Adipocyte (in vitro differentiated cells): ENCODE measurements at places on chromosomes 7 and 10.

- DNase-seq: no peak
Observed at GRCh38 chr7:36910859-36911258, 186.6 kb upstream of the AOAH start.

- no peak for DNase-seq
Observed at GRCh38 chr7:117247809-117248208, 75.0 kb downstream of the WNT2 start.

DNA sequence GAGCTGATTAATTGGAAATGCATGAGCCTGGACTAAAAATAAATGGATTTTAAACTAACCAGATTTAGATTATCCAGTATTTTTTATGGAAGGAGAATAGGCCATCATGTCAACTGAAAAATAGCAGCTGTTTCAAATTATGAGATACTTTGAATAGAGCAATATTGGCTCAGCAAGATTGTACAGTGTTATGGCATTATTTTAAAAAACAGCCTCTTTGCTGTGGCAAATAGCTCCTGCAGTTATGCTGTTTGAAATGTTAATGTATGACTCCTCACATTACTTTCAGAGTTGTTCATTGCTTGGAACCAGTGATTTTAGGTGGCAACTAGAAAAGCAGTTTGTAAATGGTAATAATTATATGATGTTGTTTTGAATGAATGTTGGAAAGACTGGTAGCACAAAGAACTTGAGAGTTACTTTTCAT, 244.5 kb downstream of the KIAA1217 start:
- peak; percentile 78 for DNase-seq

DNA sequence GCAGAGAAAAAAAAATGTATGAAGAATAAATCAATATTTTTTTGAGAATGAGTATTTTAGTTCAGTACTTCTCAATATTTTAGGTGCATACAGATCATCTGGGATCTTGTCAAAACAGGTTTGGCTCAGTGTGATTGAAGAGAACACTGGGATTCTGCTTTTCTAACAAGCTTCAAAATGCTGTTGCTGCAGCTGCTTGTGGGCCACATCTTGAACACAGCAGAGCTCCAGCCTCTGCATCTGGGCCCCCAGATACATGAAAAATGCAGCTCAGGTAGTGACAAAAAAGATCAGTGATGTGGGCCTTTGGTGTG, 1177.1 kb upstream of the C7orf33 start:
- no peak for DNase-seq

- peak; percentile 24 for DNase-seq
Observed at GRCh38 chr7:69903410-69903809, 305.1 kb downstream of the AUTS2 start.

- DNase-seq: peak; percentile 67
Observed at GRCh38 chr7:131443496-131443895, 112.9 kb downstream of the PODXL start.

DNA sequence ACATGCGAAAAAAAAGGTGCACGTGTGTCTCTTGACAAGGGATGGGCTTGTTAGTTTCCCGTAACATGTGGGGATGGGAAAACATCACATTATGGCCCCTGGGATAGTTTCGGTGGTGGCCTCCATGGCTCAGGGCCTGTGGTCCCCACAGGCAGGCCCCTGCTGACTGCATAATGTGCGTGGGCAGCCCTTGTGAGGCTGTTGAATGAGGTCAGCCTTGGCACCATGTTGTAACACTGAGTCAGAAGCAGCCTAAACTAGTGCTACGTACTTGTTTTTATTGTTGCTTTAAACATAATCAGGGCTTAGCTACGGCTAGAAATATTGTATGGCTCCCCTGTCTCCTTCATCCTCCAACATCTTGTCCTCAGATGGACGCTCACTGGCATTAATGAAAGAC, 80.6 kb downstream of the BEND7 start:
- peak; percentile 35 for DNase-seq

GRCh38 chr10:16848562-16849154, 31.4 kb upstream of the RSU1 start:
- DNase-seq: no peak

DNA sequence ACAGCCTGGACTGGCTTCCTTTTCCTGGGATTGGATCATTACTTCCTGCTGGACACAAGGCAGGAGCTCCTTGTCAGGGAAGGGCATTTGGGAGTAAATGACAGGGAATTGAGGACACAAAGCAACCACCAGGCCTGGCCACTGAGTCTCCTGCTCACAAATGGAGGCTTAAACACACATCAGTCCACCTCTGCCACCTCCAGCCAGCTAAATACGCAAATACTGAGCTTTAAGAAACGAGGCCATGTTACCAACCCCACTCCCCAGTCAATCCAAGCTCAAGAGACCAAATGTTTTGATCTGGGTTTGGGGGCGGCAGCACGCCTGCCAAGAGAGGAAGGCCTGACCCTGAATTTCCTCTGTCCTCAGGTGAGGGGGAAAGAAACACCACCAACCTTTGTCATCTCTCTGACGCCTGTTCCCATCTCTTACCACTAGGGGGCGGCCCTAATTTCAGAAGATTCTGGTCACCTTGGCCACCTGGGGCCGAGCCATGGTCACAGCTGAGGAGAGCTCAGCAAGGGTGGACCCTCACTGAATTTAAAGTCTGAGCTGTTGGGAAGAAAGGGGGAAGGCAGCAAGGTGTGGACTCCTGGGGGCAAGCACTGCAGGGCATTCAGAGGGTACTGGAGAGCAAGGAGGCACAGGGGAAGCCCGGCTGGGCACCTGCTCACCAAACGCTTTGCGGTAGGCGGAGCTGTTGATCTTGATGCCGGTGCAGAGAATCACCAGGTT, 16.5 kb downstream of the AIFM2 start:
- peak; percentile 72 for DNase-seq

- no peak for DNase-seq
Observed at GRCh38 chr7:38154278-38154677, 23.8 kb upstream of the STARD3NL start.

- no peak for DNase-seq
Observed at GRCh38 chr10:2301227-2301626, 563.9 kb upstream of the ADARB2 start.

DNA sequence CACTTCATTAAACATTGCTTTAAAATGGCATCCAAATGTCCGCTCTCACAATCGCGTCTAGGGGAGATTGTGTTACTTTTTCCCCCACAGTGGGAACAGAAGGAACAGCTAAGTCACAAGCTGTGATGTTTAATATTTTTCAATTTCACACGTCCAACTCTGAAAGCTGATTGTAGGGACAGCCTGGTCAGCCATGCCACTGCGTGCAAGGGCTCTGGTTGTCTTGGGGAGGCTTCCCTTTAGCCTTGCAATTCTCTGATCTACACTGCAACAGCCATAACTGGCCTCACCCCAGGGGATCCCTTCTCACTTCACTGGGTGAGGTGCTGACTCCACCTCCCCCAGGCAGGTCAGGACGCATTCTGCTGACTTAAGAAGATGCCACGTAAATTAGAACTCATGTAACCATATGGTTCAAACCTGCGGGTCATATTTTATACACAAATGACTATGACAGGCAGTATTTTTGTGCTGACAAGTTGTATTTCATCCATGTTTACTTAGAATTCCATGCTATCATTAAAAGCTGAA, 425.2 kb upstream of the NFE2L3 start:
- no peak for DNase-seq
